ENCODE measurements at places on chromosomes 11 and 22.
A peak's percentile ranks its signal among the peaks of the same experiment; 100 is the strongest.

GRCh38 chr11:46338988-46339666 lies 8.1 kb upstream of the DGKZ start:
- DNase-seq, result no peak

DNA sequence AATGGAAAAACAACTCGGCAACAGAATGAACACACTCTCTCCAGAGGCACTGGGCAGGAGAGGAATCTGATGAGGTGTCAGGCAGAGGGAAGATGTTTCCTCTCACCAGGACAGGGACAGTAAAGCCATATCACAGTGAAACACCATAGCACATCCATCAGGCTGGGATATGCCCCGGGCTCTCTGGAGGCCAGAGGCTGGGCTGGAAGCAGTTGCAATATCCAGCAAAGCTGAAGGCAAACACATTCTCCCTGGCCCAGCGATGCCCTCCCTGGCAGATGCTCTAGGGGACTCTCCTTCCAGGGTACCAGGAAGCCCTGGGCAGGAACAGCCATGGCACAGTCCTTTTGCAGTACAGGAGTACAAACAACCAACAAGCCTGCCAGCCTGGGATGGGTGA lies 11.1 kb downstream of the RSPH14 start:
- no peak for DNase-seq

GRCh38 chr11:31233425-31233824 lies 136.1 kb downstream of the DCDC1 start:
- DNase-seq, result no peak

GRCh38 chr11:102806296-102806695 lies 8.3 kb upstream of the MMP1 start:
- DNase-seq, result no peak

DNA sequence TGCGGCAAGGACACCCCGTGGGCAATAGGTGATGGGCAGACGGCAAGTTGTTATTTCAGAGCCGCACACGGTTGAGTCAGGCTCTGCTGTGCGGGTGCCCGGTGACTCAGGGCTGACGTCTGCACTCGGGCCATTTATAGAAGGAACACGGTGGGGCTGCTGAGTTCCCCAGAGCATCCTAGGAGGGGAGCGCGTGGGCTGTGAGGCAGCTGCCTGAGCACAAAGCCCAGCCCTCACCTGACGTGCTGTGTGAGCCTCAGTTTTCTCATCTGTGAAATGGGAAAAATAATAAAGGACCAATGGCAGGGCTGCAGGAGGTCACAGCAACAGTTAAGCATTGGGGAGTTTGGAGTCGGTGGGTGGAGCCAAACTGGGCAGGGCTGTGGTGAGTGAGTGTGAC lies 11.3 kb upstream of the RHOD start:
- DNase-seq, result no peak

- DNase-seq, result peak; percentile 49
Measured at GRCh38 chr11:123235117-123235655, 40.1 kb upstream of the CLMP start.

DNA sequence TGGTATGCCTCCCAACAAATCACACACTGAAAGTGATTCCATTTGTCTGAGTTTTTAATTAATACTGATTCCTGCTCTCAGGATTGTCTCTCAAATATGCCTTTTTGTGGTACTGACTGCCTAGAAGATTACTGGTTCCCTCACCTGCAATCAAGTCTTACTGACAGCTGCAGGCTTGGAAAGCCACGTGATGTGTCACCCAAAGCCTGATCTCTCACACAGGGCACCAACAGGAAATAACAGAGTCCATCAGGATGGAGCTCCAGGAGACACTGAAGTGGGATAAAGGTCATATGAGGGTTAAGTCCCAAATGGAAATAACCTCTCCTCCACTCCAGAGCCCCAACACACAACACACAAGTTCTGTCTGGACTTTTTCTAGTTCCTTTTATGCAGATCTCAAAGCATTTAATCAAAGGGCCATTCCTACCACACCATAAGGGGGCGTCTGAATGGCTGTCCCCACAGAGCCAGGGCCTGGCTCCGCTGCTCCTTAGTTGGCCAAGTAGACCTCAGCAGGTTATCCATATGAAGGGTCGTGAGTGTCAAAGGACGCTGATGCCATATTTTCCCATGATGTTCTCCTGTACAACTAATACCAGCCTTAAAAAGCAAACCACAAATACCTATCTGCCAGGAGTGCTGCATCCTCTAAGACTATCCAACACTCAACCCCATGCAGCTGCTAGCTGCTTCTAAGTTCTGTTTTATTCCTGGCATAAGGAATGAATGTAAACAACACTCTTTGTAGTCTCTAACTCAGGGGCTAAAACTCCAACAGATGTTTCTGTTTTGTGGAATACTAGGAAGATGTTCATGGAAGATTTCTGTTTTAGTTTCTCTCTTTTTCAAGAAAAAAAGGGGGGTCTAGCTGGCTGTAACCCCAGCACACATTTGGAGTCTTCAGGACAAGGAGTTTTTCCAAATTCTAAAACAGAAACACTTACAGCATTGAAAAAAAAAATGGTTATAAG lies 13.0 kb downstream of the SCUBE2 start:
- no peak for DNase-seq

- no peak for DNase-seq
Measured at GRCh38 chr22:23282089-23282501, 101.8 kb downstream of the BCR start.

- DNase-seq, result no peak
Measured at GRCh38 chr22:44391015-44391414, 78.3 kb upstream of the SHISAL1 start.

GRCh38 chr11:83480251-83480650 lies 194.1 kb upstream of the CCDC90B start:
- no peak for DNase-seq

GRCh38 chr11:107898270-107898669 lies 30.0 kb upstream of the RAB39A start:
- peak; percentile 28 for DNase-seq

DNA sequence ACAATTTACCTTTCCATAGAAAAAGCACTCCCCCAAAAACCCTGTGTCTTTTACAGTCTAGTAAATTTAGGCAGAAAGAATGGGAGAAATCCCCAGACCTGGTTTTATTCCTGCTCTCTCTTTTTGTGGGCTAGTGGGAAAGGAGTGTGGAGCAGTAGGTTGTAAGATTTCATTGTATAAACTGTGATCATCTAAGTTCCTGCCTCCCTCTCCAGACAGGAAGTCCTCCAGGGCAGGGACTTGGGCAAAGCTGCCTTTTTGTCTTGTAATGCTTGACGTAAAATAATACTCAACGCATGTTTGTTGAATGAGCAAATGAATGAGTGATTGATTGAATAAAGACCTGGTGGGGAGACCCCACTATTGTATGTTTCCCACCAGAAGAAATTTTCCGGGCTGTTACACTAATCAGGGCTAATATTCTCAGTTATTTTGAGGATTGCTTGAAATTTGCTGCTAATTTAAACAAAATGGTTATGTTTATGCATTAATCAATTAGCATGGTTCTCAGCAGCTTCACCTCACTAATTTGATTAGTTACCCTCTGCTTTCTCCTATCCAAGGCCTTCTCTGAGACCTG lies 36.3 kb downstream of the CSNK2A3 start:
- no peak for DNase-seq

DNA sequence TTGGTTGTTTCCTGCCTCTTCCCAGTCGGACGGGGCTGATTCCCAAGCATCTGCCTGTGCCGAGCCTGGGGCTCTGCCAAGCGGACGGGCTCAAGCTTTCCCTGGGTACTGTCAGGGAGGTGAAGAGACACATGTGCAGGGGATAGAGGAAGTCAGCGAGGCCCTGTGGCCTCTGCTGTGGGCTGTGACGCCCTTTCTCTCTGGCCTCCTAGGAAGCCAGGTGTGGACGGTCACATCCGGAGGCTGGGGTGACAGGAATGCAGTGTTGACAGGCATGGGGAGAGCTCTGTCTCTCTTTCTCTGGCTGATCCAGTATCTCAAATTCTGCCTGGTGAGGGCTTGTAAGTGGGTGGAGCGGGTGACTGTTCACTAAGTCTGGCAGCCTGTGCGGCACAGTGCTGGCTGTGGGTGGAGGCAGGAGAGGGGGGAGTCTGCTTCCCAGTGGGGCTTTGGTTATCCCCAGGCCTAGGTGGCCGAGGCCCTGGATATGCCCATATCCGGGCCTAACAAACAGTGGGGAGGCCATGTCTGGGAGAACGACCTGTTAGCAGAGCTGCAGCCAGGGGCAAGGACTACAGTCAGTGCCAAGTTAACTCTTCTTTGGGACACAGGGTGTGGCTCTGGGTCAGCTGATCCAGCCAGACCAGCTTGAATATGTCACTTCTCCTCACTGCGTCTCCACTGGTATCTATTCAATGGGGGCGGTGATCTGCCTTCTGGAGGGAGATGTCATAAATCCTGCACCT lies 1.9 kb downstream of the KCTD17 start:
- DNase-seq, result no peak

DNA sequence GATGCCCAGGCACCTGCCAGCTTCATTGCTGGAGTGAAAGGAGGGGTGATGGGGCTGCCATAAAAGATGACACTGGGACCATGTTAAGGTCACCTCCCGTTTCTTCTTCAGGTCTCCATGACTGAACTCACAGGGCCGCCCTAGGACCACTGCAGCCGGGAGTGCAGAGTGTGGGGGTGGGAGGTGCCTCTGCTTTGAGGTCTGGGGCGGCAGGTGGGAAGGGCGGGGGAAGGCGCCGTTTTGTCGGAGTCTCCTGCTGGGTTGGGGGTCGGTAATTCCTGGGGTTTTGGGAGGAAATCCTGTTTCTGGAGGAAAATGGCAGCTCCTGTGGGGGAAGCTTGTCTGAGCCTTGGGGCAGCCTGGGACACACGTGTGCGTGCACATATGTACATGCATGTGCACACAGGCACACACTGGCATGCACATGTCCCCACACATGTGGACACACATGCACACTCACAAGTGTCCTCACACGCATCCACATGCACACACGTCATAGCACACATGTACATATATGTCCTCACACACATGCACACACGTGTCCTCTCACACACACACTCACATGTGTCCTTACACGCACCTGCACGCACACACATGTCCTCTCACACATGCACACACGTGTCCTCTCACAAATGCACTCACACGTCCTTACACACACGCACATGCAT lies 990.9 kb downstream of the BRD1 start:
- no peak for DNase-seq

GRCh38 chr11:65968600-65969482 lies 7.3 kb downstream of the SART1 start:
- DNase-seq, result no peak

DNA sequence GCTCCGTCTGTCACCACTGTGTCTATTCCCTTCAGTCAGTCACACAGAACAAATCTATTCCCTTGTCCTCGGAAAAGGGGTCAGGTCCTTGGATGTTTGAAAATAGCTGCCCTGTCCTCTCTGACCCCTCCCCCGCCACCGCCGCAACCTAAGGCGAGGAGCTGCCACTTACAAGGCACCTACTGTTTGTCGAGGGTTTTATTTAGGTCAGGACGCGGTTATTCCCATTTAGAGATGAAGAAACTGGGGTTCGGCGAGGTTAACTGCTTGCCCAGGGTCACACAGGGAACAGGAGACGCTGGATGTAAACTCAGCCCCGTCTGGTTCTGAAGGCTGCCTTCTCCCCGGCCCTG lies 1468.1 kb downstream of the BRD1 start:
- DNase-seq, result peak; percentile 63

- no peak for DNase-seq
Measured at GRCh38 chr11:80846979-80847378, 1406.1 kb upstream of the TENM4 start.

DNA sequence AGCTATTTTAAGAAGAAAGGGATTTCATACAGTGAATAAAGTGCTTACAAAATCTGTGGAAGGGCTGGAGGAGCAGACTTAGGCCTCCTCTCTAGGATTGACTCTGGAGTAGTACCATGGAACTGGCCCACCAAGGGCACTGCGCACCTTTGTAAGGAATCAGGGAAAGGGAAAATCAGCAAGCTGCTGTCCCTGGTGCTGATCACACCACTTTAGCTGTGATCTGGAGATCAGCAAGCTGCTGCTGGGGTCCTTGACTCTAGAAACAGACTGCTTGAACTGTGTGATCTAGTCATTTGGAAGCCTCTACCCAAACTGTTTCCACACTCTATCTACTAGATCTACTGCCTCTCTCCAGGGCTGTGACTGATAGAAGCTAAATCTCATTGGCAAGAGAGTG lies 18.4 kb upstream of the TECTA start:
- no peak for DNase-seq

- peak; percentile 52 for DNase-seq
Measured at GRCh38 chr11:96054870-96055705, 131.2 kb upstream of the MTMR2 start.

DNA sequence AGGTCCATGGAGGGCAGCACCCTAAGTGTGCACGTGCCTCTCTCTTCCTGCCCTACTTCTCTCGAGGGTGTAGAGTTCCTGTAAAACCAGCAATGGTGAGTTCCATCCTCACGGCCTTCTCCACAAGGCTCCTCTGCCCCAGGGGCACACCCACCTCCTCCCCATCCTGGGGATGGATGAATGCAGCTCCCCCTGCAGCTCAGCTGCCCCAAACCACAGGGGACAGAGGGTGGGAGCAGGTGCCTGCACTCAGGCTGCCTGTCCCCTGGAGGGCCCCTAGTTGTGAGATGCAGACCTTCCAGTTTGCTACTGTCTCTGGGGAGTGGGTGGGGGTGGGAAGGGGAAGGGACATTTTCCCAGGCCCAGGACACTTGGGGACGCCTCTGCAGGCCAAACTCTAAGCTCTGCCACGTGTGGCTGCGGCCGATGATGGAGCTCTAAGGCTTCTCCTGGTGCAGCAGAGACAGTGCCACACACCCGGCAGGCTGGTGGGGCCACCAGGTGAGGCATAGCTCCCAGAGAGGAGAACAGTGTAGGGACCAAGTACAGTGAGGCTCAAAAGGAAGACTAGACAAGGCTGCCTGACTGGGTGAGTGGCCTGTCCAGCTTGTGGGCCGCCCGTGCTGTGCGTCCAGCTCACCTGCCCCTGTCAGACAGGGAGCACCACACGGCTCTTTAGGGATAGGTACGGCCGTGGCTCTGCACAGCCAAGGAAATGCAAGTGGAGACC lies 540.9 kb downstream of the TBC1D22A start:
- no peak for DNase-seq

DNA sequence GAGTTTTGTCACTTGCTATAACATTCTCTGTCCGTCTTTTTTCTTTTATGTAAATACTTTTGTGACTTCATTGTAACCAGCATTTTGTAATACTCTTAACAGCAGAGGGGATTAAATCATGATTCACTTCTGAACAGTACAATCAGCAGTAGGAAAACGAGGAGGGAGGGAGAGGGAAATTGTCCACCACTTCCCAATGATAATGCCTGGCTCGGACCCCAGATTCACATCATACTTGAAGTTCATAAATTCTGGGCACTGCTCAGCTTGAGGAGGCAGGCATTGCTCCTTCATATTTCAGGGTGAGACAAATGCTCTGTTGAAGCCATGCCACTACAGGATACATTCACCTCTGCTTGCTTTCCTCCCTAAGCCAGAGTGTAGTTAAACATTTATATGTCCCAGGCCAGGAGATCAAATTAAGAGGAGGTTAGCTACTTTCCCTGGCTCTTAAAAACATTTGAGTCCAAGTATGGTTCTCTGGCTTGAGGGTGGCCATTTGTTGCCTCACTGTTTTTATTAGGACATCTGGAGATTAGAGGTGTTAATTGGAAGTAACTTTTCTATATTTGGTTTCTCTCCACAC lies 129.0 kb upstream of the LDLRAD3 start:
- no peak for DNase-seq

GRCh38 chr11:48025293-48025983 lies 45.1 kb downstream of the PTPRJ start:
- peak; percentile 62 for DNase-seq

All from WERI-Rb-1 (cell line).